Thyroid gland (tissue), 4 donors: ENCODE measurements at places on chromosomes 6 and 20. TPM values are rescaled to one million over a fixed set of nuclear protein-coding genes. Genes with fewer than 3 reads are reported as not detected.
A peak's percentile ranks its signal among the peaks of the same experiment; 100 is the strongest.

The HLA-G gene
- 2.3 TPM for total RNA-seq

The CALHM4 gene
- not detected for total RNA-seq

The BPIFA1 gene
- not detected for total RNA-seq

The CST11 gene
- total RNA-seq = not detected

The DEFB124 gene
- not detected for total RNA-seq

The JPH2 gene
- 2.3 TPM for total RNA-seq

DNA sequence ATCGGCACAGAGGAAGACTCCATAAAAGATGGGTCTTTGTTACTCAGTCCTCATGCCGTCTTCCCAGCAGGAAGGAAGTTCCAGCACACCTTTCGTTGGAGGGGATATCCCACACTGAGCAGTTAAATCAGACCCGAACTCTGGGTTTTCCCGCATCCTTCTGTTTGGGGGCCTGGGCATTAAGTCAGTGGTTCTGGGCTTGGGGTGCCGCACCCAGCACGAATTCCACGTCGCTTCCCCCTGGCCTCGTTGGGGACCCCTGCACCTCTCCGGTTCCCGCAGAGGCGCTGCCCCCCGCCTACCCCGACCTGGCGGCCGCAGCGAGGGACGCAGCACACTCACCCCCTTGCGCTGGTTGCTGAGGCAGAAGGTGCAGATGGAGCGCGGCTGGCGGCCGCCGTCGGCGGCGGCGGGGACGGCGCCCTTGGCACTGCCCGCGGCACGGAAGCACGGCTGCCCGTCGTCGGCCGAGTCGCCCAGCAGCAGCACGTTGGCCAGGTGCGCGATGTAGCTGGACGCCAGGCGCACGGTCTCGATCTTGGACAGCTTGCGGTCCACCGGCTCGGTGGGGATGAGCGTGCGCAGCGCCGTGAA lies 641 bp downstream of the TCF15 start:
- DNase-seq = no peak

- DNase-seq = no peak
Measured at GRCh38 chr6:100121854-100122609, 128.0 kb upstream of the MCHR2 start.

DNA sequence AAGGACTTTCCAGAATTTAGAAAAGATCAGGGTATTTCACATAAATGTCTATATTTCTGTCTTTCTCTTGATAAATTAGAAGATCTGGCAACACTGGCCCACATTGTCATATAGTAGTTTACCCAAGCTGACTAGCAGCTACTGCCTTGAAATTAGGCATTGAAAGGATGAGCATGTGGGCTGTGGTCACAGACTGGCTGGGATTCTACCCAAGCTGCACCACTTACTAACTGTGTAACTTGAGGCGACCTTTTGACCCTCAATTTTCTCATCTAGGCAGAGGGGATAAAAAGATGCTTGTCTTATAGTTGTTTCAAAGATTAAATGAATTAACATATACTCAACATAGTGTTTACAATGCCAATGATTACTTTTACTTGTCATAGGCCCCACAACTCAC lies 152.7 kb upstream of the BMP2 start:
- DNase-seq = no peak

DNA sequence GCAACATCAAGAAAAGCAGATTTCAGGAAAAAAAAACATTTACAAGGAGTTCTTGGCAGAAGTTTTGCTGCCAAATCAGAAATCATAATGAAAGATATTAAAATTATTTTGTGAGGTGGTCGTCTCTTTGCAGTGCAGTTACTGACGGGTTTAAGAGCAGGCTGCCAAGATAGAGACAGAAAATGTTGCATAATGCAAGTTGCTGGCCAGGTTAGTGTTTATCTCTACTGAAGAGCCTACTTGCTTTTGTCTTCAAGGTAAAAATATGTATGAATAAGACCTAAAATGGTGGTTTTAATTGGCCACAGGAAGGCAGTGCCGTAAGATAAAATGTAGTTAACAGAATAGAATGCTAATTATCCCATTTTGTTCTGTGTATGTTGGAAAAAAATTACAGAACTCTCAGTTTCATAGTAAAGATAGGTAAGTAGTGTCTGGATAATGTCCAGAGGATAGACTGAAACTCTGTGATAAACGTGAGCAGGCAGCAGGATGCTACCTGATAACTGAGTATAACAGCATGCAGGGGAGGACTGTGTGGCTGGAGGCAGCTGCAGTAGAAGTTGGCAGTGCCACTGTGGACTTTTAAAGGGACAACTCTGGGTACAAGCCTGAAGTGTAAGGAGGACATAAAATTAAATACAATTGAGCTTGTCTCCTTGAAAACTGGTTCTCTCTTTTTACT lies 13.9 kb downstream of the FOXO3 start:
- no peak for DNase-seq

GRCh38 chr20:8621001-8621400 lies 447.9 kb upstream of the PLCB4 start:
- no peak for DNase-seq

DNA sequence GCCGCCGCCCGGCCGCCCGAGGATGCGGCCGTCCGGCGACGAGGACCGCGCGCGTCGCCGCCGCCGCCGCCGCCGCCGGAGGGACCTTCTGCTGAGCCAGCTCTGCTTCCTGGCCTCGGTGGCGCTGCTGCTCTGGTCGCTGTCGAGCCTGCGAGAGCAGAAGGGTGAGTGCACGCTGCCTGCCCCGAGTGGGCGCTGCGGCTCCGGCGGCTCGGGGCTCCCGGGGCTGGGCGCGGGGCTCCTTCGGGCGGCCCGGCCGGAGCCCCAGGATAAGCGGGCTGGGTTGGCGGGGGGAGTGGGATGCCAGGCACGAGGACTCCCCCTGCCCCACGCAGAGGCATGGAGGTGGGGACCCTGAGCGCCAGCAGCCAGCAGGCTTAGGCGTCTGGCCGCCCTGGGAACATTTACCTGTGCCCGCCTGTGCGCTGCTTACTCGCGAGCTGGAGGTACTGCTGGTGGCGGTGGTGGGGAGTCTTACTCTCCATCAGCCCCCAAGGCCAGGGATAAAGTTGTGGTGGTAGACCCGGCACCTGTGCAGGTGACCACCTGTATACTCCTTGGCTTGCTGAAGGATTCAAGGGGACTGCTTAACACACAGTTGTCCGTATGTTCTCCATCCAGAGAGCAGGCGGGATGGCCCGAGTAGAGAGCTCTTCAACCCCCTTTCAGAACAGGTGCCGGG lies 520 bp downstream of the SLC24A3 start:
- peak; percentile 86 for DNase-seq

DNA sequence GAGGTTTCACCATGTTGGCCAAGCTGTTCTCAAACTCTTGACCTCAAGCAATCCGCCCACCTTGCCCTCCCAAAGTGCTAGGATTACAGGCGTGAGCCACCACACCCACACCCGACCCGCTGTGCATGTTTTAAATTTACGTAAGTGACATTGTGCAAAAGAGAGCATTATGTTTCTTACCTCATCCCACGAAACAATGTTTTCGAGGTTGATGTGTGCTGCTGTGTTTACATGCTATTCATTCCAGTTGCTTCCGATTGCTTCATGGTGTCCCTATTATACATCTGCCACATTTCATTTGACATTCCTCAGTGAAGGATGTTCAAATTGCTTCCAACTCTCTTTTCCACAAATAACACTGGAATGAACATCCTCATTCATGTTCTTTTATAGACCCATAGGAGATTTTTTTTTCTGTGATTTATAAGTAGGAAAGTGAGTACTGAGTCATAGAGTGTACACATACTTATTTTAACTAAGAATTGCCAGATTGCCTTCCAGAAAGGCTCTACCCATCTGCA lies 403.9 kb upstream of the JARID2 start:
- no peak for DNase-seq

DNA sequence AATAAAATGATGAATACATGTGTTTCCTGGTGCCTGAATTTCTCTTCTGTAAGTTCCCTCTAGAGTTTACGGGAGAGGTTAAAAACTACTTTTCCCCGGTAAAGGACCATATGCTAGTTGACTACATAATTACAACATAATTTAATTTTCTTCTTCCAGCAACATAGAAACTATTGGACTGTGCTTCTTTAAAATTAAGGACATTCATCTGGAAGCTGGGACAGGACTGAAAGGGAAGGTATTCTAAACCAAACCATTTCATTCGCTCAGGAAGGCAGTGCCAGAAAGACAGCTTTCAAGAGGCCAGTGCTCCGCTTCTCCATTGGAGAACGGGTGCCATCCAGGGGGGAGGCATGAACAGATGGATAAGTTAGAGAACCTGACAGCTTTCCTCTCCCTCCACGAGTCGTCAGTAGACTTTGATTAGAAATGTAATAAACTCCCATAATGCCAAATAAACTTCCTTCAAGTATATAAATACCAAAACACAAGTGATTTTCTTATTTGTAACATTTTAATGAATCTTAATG lies 458.0 kb upstream of the SOX4 start:
- no peak for DNase-seq

DNA sequence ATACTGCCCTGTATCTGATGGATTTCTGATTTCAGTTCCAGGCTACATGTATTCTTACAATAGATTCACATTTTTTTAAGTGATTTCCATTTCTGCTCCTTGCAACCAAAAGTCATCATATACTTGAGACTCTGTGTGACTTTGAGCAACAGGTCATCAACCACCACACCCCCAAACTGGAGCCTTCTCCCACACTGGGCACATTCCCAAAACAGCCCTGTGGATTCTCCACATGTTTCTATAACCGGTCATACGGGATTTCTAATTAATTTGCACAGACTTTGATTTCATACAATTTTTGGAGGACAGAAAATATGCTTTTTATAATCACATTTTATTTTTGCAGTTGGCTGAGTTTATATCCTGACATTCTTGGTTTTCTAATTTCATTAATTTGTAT lies 317.2 kb upstream of the ID4 start:
- no peak for DNase-seq

DNA sequence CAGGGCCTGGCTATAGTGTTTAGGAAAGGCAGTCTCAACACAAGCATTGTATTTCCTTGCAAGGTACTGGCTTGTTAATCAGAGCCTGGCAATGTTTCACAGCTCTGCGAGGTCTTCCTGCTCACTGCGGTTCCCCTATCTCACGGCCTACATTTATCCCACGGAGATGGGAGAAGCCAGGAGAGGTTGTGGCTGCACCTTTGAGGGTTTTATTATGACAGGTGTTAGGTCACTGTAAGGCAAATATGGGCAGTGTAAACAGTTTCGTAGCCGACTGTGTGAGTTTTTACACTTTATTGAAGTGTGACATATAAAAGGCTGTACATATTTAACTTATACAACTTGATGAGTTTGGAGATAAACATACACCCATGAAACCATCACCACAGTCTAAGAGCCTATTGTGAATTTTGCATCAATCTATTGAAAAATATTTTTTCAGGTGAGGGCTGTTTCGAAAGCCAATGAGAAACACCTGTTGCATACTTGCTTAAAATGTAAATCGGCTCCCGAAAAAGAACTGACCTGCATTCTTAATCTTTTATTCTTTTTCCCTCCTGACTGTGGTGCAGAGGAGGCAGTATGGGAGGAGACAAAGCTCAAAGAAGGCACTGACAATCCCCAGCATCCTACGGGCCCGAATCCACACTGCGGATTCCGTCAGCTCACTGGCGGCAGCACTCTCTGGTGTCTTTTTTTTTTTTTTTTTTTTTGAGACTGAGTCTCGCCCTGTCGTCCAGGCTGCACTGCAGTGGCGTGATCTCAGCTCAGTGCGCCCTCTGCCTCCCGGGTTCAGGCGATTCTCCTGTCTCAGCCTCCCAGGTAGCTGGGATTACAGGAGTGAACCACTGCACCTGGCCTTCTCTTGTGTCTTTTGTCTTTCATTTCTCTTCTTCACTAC lies 7.5 kb upstream of the RBM38 start:
- no peak for DNase-seq

GRCh38 chr6:157893238-157893637 lies 70.2 kb downstream of the SNX9 start:
- DNase-seq = no peak

DNA sequence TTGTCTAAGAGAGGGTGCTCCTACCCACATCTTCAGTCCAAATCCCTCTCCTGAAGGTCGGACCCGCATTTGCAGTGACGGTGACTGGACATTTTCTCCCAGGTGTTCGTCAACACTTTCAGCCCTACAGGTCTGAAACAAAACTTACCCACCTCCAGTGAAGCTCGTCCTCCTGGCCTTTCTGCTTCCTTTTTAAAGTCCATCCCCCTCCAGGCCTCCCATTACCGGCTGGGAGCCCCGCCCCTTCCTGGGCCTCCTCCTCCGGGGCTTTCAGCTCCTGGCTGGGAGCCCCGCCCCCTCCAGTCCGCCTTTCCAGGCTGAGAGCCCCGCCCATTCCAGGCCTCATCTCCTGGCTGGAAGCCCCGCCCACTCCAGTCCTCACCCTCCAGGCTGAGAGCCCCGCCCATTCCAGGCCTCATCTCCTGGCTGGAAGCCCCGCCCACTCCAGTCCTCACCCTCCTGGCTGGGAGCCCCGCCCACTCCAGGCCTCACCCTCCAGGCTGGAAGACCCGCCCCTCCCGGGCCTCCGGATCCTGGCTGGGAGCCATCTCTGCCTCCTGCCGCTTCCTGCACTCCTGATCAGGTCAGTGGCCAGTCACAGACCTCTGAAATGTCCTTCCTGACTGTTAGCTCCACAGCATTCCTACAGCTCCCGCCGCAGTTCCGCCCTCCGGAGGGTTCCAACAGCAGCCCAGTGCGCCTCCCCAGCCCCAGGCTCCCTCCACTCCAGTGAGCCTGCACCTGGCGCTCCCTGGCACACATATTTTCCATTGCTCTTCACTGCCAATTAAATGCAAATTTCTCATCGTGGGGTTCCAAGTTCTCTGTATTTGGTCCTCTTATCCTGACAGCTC lies 98.5 kb downstream of the LY86 start:
- DNase-seq = peak; percentile 97

GRCh38 chr6:51495096-51495495 lies 592.3 kb downstream of the PKHD1 start:
- no peak for DNase-seq

GRCh38 chr6:27694547-27694874 lies 217.7 kb downstream of the OR2B2 start:
- no peak for DNase-seq
